GM04504 (cell line): ENCODE measurements at places on chromosomes 3 and 15.

- DNase-seq: no peak
Observed at GRCh38 chr15:60824196-60824595, 345.3 kb upstream of the ICE2 start.

GRCh38 chr15:76495487-76495886, 158.9 kb downstream of the ISL2 start:
- no peak for DNase-seq

GRCh38 chr3:188671971-188672370, 499.8 kb upstream of the TPRG1 start:
- no peak for DNase-seq

- no peak for DNase-seq
Observed at GRCh38 chr3:64457811-64458210, 230.0 kb downstream of the ADAMTS9 start.
